Stimulated activated CD4-positive, alpha-beta T cell treated with anti-CD3 and anti-CD28 coated beads, Interleukin-1b, Interleukin-23, amount 100 ng/mL, for 1 hour (primary cell): ENCODE measurements at places on chromosomes 3 and 15.

GRCh38 chr15:91380114-91380513, 280.1 kb downstream of the SV2B start:
- DNase-seq: no peak

DNA sequence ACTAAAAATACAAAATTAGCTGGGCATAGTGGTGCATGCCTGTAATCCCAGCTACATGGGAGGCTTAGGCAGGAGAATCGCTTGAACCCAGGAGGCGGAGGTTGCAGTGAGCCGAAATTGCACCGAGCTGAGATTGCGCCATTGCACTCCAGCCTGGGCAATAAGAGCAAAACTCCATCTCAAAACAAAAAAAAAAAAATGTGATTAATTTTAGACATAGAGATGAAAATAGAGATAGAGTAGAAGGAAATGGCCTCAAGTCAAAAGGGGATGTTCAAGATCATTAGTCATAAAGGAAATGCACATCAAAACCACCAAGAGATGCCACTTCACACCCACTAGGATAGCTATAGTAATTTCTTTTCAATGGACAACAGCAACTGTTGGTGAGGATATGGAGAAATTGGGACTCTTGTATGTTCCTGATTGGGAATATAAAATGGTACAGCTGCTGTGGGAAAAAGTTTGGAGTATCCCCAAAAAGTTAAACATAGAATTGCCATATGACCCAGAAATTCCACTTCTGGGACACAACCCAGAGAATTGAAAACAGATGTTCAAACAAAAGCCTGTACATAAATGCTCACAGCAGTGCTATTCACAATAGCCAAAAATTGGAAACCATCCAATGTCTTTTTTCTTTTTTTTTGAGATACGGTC, 55.4 kb downstream of the ABHD2 start:
- DNase-seq: no peak

GRCh38 chr3:101548527-101549105, 13.1 kb upstream of the TRMT10C start:
- DNase-seq: no peak

GRCh38 chr3:38468765-38469164, 15.1 kb downstream of the ACVR2B start:
- DNase-seq: no peak

DNA sequence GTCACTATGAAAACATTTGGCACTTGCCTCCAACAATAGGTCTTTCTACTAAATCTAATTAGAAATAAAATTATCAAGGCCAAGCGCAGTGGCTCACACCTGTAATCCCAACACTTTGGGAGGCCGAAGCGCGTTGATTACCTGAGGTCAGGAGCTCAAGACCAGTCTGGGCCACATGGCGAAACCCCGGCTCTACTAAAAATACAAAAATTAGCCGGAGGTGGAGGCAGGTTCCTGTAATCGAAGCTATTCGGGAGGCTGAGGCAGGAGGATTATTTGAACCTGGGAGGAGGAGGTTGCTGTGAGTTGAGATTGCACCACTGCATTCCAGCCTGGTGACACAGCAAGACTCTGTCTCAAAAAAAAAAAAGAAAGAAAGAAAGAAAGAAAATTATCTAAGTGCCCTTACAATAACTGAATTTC, 1.6 kb upstream of the PLD1 start:
- no peak for DNase-seq
